ENCODE measurements at places on chromosomes 2 and 18. TPM values are rescaled to one million over a fixed set of nuclear protein-coding genes. Genes with fewer than 3 reads are reported as not detected.

CHPF gene
- 49.0 TPM for total RNA-seq

PIEZO2 gene
- total RNA-seq: 1.9 TPM

NFATC1 gene
- total RNA-seq: 12.9 TPM

SPDYA gene
- 1.8 TPM for total RNA-seq

PPP1R1C gene
- total RNA-seq: not detected

ATP6V1C2 gene
- total RNA-seq: 18.7 TPM

GRHL1 gene
- 40.0 TPM for total RNA-seq

ALLC gene
- total RNA-seq: not detected

LHCGR gene
- total RNA-seq: 0.29 TPM

KLHL30 gene
- 0.15 TPM for total RNA-seq

- no peak for DNase-seq
Observed at GRCh38 chr2:184272056-184272455, 326.3 kb upstream of the ZNF804A start.

GRCh38 chr2:96393989-96394761, 58.6 kb downstream of the NCAPH start:
- no peak for DNase-seq

GRCh38 chr2:83234246-83234645, 1224.8 kb downstream of the SUCLG1 start:
- no peak for DNase-seq

- DNase-seq: no peak
Observed at GRCh38 chr2:216557820-216558219, 59.2 kb downstream of the RPL37A start.

DNA sequence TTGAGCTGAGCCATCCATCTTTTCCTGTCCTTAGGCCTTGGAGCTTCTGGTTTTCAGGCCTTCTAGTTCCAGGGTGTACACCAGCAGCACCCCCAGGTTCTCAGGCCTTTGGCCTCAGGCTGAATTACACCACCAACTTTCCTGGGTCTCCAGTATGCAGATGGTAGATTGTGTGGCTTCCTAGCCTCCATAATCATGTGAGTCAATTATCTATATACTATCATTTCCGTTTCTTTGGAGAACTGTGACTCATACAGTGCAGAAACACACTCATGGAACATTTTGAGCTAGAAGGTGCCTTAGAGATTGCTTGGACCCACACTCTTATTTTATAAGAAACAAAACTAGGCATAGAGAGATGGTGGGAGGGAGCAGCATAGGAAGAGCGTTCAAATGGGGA, 167.4 kb downstream of the NCK2 start:
- DNase-seq: no peak

DNA sequence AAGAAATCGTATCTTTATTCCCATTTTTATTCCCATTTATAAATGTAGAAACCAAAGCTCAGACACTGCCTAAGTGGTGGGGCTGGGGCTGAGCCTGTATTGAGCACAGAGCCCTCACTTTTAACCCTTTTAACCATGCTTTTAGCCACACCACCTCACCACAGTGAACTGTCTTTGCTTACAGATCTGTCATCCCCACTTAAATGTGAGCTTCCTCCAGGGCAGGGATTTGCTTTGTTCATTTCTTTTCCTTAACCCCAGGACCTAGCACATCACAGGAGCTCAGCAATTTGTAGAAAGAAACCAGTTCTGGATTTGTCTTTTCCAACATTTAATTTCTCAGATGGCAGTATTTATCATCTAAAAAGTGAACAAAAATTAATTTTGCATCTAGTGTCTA, 2.2 kb downstream of the BOD1L2 start:
- no peak for DNase-seq

- no peak for DNase-seq
Observed at GRCh38 chr18:32335228-32335627, 135.5 kb downstream of the GAREM1 start.

- no peak for DNase-seq
Observed at GRCh38 chr18:1014951-1015624, 110.4 kb downstream of the ADCYAP1 start.

DNA sequence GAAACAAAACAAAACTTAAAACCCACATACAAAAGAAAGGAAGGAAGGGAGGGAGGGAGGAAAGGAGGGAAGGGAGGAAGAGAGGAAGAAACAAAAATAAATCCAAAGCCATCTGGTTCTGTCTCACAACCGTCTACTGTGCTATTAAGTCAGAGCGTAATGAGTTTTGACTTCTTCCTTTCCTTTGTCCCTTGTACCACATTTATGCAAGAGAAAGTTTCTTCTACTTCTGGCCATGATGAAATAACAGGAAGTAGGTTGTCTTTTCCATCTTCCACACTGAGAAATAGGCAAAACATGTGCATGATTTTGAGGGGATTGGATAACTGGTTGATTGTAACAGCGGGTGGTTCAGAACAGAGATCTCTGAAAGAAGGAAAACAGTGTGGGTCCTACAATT, 121.4 kb downstream of the CTAGE1 start:
- no peak for DNase-seq

DNA sequence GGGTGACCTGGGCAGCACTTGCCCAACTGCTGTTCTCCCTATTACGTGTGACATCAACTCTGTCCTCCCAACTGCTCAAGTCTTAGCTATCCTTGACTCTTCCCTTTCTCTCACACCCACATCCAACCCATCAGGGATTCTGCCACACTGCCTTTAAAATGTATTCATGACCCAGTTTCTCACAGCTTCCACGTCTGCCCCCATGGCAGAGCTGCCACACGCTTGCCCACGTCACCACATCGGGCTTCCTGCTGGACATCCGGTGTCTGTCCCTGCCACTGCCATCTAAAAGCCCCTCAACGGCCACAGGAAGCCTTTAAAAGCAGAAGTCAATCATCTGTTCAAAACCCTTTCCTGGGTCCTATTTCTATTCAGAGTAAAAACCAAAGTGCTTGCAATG, 233.1 kb upstream of the POU3F3 start:
- DNase-seq: no peak

DNA sequence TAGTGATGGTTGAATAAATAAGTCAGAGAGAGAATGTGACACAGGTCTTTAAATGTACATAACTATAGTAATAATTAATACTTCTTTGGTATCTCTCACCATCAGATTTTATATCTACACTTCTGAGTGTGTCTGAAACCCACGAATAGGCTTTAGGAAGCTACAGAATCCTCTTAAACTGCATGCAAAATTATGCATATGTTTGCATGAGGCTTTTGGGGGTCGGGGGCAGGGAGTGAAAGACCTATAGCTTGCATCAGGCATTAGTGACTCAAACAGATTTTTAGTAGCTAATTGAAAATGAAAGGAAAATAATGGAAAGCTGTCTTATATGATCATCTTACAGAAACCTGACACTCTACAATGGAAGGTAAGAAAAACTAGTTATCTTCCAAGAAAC, 14.9 kb downstream of the LRPPRC start:
- no peak for DNase-seq

- DNase-seq: no peak
Observed at GRCh38 chr2:100059638-100060037, 82.8 kb downstream of the AFF3 start.

DNA sequence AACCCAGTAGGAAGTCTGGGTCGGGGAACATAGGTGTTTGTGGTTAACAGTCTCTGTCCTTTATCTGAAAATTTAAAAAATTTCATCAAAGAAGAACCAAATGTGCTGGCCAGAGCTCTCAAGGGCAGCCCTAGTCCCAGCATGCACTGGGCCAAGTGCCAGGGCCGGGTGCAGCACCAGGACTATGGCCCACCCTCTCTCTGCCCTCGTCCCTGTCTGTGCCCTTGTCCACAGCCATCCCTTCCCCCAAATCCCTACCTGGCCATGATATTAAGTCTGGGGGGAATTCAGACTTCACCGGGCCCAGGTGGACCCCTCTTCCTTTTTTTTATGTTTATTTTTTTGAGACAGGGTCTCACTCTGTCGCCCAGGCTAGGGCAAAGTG, 14.4 kb upstream of the ZFP36L2 start:
- no peak for DNase-seq

- DNase-seq: no peak
Observed at GRCh38 chr2:233185963-233186362, 65.5 kb upstream of the ATG16L1 start.

DNA sequence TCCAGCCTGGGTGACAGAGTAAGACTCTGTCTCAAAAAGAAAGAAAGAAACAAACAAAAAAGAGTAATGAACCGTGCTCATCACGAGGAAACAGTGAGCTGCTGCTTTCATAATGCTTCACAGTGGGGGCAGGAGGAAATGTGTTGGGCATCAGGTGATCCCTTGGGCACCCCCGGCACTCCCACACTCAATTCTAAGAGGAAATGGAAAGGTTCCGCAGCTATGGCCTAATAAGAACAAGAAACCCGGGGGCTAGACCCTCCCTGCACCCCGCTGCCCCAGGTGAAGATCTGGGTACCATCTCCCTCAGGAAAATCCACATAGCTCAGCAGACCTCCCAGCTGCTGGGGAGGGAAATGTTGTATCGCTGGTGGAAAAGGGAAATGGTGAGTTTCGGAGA, 118.9 kb downstream of the LPIN1 start:
- no peak for DNase-seq

GRCh38 chr2:85699325-85699724, 5.2 kb downstream of the GNLY start:
- no peak for DNase-seq
